ENCODE measurements at places on chromosomes 3 and 15.

GRCh38 chr3:148711981-148712666 is 14.4 kb downstream of the AGTR1 start:
- peak; percentile 45 for DNase-seq

DNA sequence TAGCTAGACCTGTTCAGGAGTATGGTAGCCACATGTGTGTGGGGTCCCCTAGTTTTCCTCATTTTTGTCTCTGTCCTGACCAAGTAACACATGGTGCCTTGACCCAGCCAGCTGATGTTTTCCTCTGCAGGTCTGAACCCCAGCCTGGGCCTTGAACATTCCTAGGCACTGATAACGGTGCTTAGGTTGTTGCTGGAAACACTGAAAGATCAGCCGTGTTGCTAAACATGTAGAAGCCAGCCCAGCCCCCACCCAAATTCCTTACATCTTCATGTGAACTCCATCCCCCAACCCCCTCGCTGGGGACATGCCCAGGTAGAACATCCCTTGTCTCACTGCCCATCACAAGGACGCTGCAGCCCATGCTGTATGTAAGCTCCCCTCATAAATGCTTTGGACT is 18.7 kb downstream of the RTP3 start:
- DNase-seq = no peak

DNA sequence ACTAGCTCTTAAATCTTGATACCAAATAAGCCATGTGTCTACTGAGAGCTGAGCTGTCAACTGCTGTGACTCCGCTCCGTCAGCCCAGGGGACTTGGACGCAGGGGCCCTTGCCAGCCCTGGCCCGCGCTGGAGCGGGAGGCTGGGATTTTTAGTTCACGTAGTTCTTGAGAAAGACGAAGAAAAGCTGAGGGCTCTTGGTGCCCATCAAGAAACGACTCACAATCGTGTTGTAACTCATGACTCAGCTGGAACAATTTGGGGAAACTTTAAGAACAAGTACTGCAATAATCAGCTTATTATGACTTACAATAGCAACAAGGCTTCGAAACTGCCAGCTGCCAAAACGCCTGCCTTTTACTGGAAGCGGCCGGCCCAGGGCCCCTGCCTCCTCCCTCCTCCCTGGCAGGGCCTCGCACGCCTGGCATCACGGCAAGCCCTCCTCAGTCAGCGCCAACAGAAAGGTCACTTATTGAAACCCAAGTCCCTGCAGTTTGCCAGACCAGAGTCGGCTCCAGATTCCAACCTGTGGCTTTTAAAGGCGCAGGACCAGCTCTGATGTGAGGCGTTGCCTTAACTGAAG is 60.3 kb downstream of the RGMA start:
- peak; percentile 78 for DNase-seq

- DNase-seq = no peak
Observed at GRCh38 chr3:197010556-197011351, 18.9 kb downstream of the MELTF start.

GRCh38 chr15:32641517-32642059 is at the start of gene SCG5:
TSS of gene SCG5 (plus strand) at chr15:32641710. CDS start at chr15:32643593, 1,883 bp downstream.
- peak; percentile 31 for DNase-seq

GRCh38 chr15:64943512-64944225 is 32.0 kb downstream of the ANKDD1A start:
- no peak for DNase-seq

DNA sequence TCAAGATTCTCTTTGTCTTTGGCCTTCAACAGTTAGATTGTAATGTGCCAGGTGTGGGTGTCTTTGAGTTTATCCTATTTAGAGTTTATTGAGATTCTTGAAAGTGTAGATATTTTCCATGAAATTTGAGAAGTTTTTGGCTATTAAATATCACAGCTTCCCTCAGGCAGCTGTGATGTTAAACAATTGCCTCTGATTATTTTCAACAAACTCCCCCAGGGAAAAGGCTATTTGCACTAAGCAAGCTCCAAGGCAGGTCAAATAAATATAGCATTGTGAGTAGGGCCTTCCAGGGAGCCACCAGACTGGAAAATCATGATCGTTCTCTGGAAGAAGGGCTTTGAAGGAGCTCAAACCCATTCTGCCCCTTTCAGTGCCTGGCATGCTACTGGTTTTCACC is 107.0 kb downstream of the EEFSEC start:
- no peak for DNase-seq

DNA sequence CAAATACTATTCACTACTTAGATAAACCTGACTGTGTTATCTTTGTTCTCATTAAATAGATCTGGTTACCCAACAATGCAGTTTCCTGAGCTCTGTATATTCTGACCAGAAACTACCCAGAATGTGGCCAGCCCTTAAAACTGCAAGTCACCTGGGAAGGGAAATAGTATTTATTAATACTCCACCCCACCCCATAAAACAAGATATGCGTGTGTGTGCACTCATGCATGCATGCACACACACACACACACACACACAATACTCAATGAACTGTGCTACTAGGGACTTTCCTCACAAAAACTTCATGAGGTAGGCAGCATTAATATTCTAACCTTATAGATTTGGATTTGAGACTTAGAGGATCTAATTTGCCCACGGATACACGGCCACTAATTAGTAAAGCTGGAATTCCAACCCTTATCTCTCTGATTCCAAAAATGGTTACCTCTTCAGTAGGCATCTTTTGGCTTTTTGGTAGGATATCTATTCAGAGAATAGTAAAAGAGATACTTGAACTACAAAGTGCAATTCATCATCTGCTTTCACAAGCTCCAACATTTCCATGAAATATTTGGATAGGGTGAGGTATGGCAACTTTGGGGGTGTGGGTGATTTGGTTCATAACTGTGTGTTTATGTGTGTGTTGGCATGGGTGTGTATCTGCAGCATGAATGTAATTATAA is 197.0 kb upstream of the CFAP20DC start:
- no peak for DNase-seq

GRCh38 chr3:185753354-185753753 is 71.5 kb downstream of the IGF2BP2 start:
- DNase-seq = no peak

GRCh38 chr3:10370429-10370828 is 49.5 kb upstream of the SEC13 start:
- DNase-seq = peak; percentile 50

Measured in fibroblast of skin of right biceps (primary cell).